ENCODE measurements at places on chromosomes 6 and 20. TPM values are rescaled to one million over a fixed set of nuclear protein-coding genes. Genes with fewer than 3 reads are reported as not detected.

DNA sequence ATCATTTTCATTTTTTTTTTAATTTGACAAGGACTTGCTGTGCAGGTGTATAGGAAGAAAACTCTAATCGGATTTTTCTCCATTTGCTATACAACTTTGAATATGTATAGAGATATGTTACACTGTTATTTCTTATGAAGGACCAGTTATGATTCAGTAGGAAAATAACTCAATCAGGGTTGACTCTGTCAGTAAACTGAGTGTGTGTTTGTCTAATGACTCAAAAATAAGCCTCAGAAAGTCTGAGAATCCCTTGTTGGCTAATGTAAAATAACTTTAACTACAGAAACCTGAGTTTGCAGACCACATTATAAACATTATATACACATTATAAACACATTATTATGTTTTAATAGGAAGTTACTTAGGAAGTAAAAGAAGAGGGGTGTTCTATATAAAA, 352.6 kb downstream of the RIMS1 start:
- DNase-seq: no peak

- no peak for DNase-seq
These were observed 85.6 kb downstream of the BFSP1 start for GRCh38 chr20:17445543-17445942.

- DNase-seq: no peak
These were observed 651.0 kb downstream of the CD109 start for GRCh38 chr6:74346936-74347535.

GRCh38 chr20:8175741-8176675, 43.9 kb downstream of the PLCB1 start:
- DNase-seq: no peak

Gene PRL
- total RNA-seq: not detected

- no peak for DNase-seq
These were observed 64.0 kb upstream of the ADGRF4 start for GRCh38 chr6:47634210-47635047.

Data from right cardiac atrium (tissue), 5 donors.